Renal cortical epithelial cell (primary cell): ENCODE measurements at places on chromosomes 3 and 15. TPM values are rescaled to one million over a fixed set of nuclear protein-coding genes. Genes with fewer than 3 reads are reported as not detected.

- DNase-seq = no peak
Observed at GRCh38 chr3:187132666-187133065, 6.6 kb downstream of the RPL39L start.

DNA sequence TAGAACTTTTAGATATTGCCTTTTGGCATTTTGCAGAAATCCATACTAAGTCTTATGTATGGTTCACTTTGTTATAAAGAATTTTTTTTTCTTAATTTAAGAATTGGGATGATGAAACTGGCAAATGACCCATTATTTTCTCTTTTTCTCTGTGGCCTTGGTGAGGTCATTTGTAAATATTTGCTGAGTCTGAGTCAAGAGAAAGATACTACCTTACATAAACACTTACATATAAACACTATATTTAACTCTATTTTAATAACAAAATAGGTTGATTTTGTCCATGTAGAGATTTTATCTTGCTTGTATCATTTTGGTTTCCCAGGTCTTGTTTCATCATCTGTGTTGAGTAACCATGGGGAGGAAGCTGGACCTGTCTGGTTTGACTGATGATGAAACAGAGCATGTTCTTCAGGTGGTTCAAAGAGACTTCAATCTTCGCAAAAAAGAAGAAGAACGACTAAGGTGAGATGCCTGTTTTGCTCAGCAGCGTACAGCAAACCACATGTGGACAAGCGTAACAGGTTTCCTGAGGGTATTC lies 91.1 kb downstream of the MYRIP start:
- DNase-seq = no peak

GRCh38 chr3:52681596-52681995 lies 4.1 kb downstream of the PBRM1 start:
- no peak for DNase-seq

DNA sequence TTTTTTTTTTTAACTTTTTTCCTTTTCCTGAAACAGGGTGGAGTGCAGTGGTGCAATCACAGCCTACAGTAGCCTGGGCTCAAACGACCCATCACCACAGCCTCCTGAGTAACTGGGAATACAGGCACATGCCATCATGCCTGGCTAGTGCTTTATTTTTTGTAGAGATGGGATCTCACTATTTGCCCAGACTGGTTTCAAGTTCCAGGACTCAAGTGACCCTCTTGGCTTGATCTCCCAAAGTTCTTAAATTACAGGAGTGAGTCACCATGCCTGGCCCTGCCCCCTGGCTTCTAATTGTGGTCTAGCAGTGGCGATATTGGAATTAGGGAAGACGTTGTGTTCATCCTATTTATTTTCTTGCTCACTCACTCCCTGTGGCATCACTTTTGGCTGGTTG lies 1138.4 kb downstream of the SI start:
- DNase-seq = no peak

GRCh38 chr3:149386299-149386606 lies 8.8 kb upstream of the TM4SF1 start:
- peak; percentile 23 for DNase-seq

GRCh38 chr3:46847744-46848143 lies 15.5 kb downstream of the MYL3 start:
- DNase-seq = no peak

DNA sequence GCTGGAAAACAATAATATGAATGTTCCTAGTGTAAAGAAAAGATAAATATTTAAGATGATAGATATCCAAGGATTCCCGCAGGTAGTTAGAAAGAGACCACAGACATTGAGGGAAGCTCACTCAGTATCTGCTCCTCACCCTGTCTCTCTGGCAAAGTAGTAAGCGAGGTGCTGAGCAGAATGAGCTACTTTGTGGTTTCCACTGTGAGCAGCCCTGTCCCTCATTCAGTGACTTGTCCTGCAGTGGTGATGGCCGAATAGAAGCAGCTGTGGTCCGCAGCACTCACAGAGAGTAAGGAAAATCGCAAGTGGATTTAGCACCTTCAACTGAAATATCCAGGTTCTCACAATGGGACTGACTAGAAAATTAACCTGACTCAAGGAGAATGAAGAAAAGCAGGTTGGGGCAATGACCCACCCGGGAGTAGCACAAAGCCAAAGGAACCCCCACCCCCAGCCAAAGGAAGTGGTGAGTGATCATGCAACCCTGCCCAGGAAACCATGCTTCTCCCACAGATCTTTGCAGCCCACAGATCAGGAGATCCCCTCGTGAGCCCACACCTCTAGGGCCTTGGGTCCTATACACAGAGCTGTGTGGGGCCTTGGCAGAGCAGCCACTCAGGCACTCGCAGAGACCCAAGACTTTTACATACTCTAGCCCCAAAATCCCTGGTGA lies 21.8 kb upstream of the SLC25A38 start:
- no peak for DNase-seq

- no peak for DNase-seq
Observed at GRCh38 chr3:162684260-162684659, 1187.7 kb downstream of the OTOL1 start.

- DNase-seq = no peak
Observed at GRCh38 chr3:138220788-138221187, 33.7 kb downstream of the ARMC8 start.

DNA sequence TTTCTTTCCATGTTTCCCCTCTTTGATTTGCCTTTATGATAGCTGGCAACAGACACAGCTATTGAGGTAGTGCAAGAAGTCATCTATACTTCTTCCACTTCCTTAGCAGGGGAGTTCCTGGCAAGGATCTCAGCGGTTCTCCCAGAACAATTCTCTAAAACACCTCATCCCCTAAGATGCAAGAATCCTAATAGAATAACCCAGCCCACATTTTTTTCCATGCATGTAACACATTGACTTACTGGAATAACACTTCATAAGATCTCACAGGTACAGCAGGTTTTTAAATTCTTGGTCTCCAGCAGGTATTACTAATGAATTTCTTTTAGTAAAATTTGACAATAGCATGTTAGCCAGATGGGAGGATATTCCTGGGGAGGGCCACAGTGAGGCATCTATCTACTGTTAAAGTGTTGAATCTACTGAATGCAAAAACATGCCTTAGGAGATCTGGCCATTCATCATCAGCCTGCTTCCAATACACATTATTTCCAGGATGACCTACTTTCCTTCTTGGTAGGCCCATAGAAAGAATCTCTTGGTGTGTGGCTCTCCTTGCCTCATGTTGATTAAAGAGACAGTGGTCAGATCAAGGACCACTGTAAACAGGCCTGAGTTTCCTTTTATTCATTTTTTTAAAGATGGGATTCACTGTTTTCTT lies 78.5 kb downstream of the RAD18 start:
- no peak for DNase-seq

DNA sequence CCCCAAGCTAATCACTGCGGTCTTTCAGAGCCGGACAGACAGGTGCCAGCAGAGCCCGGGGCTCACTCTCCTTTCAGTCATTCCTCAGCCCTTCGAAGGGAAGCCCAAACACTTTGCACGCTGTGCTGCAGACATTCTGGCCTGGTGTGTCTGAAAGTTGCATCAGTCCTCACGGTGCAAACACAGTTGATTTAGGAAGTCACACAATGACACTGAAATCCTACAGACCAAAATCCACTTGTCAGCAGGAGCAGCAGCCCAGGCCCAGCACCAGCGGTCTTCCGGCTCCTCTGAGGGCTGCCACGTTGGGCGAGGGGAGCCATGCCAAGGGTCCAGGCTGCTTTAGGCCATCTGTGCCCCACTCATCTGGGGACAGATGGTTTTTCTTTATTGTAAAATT lies 61.6 kb downstream of the RGMA start:
- DNase-seq = no peak

- peak; percentile 64 for DNase-seq
Observed at GRCh38 chr3:141646760-141647561, 91.1 kb upstream of the RNF7 start.

DNA sequence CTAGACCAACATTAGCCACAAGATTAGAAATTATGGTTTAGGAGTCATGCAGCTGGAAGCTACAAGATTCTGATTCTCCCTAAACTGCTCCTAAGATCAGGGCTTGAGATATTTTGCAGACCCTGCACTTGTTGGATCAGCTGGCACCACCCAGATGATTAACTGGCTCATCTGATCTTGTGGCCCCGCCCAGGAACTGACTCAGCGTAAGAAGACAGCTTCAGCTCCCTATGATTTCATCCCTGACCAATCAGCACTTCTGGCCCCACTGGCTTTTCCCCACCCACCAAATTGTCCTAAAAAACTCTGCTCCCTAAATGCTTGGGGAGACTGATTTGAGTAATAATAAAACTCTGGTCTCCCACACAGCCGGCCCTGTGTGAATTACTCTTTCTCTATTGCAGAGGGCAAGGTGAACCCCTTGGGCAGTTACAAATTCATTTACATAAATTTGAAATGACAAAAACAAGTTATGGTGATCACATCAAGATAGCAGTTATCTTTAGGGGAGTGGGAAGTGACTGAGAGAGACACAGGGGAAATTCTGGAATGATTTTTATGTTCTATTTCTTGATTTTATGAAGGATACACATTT lies 76.5 kb downstream of the CD200R1L start:
- DNase-seq = no peak

DNA sequence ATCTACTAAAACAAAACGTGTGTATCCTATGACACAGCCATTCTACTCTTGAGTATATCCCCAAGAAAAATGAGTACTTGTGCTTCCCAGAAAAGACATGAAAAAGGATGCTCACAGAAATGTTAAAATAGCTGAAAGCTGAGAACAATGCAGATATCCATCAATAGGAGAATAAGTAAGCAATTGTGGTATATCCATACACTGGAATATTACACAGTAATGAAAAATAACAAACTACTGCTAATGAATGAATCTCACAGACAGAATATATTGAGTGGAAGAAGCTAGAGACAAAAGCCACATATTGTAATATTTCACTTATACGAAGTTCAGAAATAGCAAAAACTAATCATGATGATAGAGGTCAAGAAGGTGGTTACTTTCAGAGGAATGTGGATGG lies 83.8 kb upstream of the CTDSPL start:
- DNase-seq = no peak

DNA sequence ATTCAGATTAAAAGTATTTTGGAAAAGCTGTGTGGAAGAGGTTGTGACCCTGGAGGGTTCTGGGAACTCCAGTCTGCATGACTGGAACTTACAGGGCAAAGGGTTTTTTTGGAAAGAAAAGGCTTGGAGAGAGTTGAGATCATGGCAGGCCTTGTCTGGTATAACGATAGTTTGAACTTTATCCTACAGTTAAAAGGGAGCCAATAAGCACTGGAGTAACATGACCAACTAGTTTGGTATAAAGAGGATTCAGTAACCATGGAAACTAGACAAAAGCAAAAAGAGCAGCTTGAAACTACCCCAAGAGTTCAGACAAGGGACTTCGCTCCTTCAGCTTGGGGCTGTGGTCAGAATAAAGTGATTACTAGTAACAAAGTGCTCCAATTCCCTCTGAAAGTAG lies 151.2 kb upstream of the TMCO5A start:
- peak; percentile 44 for DNase-seq

GRCh38 chr3:23735535-23736326 lies 70.0 kb upstream of the UBE2E1 start:
- no peak for DNase-seq

DNA sequence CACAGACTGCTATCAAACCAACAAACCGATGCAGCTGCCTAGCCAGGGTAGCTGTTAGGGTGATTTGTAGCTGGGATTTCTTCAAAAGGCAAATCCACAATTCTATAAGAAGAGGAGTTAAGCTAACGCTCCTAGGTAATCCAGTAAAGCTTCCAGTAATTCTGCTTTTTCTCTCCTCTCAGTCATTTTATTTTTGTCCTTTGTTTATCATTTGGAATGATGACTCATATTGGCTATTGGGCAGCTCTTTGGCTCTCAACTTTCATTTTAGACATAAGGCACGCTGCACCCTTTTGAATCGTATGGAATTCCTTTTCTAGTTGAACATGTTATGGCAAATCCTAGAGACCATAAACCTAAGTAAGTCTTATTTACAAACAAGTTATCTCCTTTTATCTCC lies 53.2 kb upstream of the PPARG start:
- peak; percentile 23 for DNase-seq

DNA sequence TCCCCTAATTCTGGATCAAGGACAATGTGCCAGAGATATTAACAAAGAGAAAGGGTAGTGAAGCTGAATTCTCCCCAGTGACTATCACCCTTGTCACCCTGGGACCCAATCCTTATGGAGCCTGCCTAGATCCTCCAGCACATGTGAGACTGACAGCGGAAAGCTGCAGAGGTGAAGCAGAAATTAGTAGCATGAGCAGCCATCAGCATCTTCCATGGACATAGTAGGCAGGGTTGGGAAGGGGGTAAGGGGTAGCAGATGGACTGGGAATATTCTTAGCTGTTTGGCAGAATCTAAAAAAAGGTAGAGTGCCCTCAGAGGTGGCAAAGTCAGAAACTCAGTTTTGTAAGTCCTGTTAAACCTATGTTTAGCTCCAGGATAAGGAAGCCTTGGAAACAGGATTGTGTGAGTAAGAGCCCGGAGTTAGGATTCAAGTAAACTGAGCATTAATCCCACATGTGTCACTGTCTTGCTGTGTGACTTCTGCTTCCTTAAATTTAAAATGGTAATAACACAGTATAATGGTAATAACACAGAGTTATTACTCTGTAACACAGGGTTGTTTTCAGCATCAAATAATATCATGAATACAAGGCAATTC lies 14.5 kb downstream of the GOLIM4 start:
- DNase-seq = no peak

- no peak for DNase-seq
Observed at GRCh38 chr3:5235655-5236054, 48.1 kb downstream of the EDEM1 start.

ARHGAP31 gene
- total RNA-seq = 12.7 and 24.9 TPM in 2 replicates

ATP13A5 gene
- not detected in 2 replicates for total RNA-seq

MST1 gene
- total RNA-seq = 2.3 and 11.7 TPM in 2 replicates

DZIP1L gene
- 9.0 and 21.5 TPM in 2 replicates for total RNA-seq

IMPG2 gene
- total RNA-seq = 0.35 TPM in 2 replicates

FBXL2 gene
- 22.6 and 38.1 TPM in 2 replicates for total RNA-seq

WDR93 gene
- total RNA-seq = 0.69 and 1.2 TPM in 2 replicates

UROC1 gene
- total RNA-seq = not detected in 2 replicates

SLCO2A1 gene
- total RNA-seq = 0.69 and 1.0 TPM in 2 replicates
